ENCODE measurements at places on chromosomes 7 and 10.

DNA sequence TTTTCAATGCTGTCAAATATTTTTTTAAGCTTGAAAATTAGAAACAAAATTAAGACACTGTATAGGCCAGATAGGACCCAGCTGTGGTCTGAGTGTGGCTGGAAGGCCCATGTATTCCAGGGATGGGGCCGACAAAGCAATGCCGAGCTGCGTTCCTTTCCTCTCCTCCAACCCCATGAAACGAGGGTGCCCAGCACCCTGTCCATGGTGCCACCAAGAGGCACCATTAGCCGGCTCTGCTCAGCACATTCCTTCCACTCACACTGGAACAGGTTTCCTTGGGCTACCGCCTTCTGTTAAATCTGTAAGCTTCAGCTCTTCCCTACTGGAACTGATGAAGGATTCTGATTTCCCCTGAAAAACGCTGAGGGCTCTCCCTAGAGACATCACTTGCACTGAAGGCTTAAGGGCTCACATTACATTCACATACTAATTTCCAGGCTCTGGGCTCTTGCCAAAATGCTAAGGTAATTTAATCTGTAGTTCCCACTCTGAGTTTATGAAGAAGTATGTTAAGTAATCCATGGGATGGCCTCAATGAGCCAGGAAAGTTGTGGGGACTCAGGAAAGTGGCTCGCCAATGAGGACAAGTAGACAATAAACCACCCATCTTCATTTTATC lies 73.7 kb upstream of the CAMK2B start:
- DNase-seq, result no peak

GRCh38 chr7:116591202-116592040 lies 66.6 kb downstream of the CAV1 start:
- no peak for DNase-seq

DNA sequence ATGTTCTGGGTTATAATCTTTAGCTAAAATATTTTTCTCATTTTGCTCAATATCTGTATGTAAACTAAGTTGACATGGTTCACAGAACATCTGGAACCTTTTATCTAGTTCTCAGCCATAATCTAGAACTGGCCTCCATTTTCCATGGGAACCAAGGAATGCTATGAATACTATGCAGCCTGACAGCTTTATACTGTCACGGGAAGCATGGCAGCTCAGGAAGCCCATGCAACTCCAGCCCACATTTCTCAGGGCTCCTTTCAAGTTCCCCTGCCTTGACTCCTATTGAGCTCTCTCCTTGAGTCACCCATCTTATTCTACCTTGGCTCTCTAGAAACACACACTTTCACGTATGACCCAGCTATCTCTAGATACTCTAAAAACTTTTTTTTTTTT lies 36.6 kb upstream of the PRKAR2B start:
- DNase-seq, result no peak

- no peak for DNase-seq
Observed at GRCh38 chr7:82595176-82595575, 151.6 kb upstream of the CACNA2D1 start.

DNA sequence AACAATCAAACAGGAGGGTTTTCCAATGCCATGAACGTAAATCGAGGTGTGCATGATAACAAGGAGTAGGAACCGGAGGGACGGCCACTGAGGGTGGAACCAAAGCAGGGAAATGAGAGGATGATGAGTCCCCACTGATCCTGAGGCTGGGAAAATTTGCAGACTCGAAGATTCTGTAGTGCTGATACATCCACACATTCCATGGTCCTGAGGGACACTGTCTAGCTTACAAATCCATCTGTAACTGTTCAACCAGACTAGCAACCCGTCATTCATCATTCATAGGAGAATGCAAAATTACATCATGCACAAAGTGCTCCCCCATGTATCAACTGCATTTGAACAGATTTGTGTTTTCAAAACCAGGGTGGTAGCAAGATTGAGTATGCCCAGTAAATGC lies 189.7 kb downstream of the PTPRN2 start:
- DNase-seq, result no peak

DNA sequence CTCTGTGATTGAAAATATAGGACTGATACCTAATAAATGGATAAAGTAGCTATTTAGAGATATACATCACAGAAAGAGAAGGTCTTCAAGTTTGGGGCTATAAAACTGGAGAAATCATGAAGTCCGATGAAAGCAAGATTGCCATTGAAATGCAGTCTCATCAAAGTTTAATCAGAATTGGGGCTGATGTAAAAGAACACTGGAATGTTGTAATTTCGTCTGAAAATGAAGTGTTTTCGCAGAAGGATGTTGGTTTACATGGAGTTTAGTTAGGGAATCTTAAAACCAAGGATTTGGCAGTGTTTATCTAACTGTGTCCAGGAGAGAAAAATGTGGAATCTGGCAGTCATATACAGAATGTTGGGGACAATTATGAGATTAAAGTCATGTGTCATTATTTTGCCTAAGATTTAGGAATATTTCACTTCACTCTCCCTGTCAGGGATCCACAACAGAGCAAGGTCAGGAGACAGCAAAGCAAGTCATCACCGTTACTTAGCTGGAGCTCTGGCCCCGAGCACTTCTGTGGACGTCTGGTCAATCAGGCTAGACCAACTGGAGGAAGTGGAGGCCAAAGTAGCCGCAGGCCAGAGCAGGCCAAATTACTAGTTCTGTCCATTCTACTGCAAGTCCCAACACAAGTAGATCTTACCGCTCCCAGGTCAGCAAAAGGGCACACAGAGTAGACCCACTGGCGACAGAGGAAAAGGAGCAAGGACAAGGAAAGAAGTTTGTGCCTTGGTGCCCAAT lies 37.0 kb downstream of the EPDR1 start:
- DNase-seq, result no peak

- DNase-seq, result no peak
Observed at GRCh38 chr10:79905322-79906314, 43.3 kb downstream of the SFTPD start.

GRCh38 chr10:96043893-96044715 lies 721 bp downstream of the CCNJ start:
- DNase-seq, result peak; percentile 59

GRCh38 chr7:46173476-46174195 lies 252.6 kb upstream of the IGFBP3 start:
- DNase-seq, result no peak

DNA sequence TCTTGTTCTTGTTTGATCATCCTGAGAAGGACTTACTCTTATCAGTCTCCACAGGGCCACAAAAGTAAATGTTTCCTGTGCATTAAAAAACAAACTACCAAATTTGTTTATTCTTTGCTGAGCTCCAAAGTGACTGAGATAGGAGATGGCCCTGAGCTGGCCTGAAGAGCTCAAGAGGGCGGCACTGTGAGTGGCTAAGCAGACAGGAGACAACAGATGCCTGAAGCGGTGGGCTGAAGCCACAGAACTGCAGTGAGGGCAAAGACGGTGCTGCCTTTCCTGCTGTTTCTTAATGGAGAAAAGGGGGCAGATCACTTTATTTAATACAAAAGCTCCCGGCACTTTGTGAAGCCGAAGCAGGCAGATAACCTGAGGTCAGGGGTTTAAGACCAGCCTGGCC lies 379.6 kb downstream of the ARL4A start:
- DNase-seq, result no peak

GRCh38 chr7:7693881-7694280 lies 24.5 kb downstream of the RPA3 start:
- no peak for DNase-seq

- DNase-seq, result no peak
Observed at GRCh38 chr7:101186844-101187428, 6.8 kb upstream of the NAT16 start.

GRCh38 chr10:34746094-34746493 lies 69.0 kb downstream of the PARD3 start:
- no peak for DNase-seq

GRCh38 chr10:11907914-11908313 lies 84.8 kb downstream of the PROSER2 start:
- no peak for DNase-seq

- DNase-seq, result no peak
Observed at GRCh38 chr10:106661767-106662140, 502.8 kb downstream of the SORCS1 start.

- no peak for DNase-seq
Observed at GRCh38 chr7:127383123-127383835, 9.2 kb downstream of the ZNF800 start.

- DNase-seq, result no peak
Observed at GRCh38 chr10:43707770-43708169, 59.1 kb upstream of the ZNF32 start.

GRCh38 chr10:26755443-26755903 lies 58.0 kb downstream of the PDSS1 start:
- DNase-seq, result no peak

- DNase-seq, result no peak
Observed at GRCh38 chr7:142711196-142711595, 38.1 kb upstream of the PRSS1 start.

GRCh38 chr7:153567426-153567825 lies 484.8 kb upstream of the DPP6 start:
- DNase-seq, result no peak

GRCh38 chr7:1121476-1121875 lies 33.6 kb downstream of the GPER1 start:
- no peak for DNase-seq

DNA sequence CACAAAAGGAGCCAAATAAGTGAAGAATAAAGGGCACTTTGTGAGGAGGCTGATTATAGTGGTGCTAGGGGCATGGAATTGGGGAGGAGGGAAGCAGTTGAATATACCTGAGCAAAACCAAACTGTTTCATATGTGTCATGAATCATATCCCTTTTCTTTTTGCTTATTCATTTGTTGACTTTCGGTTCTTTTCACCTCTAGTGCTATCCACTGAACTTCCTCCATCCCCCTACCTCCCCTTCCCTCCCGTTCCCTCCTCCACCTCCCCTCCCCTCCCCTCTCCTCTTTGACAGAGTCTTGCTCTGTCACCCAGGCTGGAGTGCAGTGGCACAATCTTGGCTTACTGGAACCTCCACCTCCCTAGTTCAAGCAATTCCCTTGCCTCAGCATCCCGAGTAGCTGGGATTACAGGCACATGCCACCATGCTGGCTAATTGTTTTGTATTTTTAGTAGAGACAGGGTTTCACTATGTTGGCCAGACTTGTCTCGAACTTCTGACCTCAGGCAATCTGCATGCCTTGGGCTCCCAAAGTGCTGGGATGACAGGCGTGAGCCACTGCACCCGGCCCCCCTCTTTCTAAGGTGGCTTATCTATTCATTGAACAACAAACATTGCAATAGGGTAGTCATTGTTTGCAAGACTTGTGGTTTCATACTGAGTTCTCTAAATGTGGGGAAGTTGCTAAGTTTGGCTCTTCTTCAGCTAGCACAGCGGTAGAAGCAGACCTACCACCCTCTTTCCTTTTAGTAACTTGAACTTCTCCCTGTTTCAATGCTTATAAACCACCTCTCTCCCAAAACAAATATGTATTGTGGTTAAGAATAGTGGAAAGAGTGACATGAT lies 150.4 kb upstream of the PRPS1L1 start:
- no peak for DNase-seq

DNA sequence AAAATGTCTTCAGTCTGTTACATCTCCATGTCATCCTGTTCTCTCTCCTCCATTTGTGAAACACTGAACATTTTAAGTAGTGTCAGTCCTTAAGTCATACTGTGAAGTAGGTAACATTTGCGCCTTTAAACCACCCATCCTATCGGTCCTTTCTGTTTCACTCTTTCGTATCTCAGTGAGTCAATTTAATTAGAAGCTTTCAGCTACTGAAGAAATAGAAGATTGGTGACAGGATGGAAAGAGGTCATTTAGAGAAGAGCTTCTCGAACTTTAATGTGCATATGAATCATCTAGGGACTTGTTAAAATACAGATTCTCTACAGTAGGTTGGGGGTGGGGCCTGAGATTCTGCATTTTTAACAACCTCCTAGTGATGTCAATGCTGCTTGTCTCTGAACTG lies 113.4 kb downstream of the SRI start:
- DNase-seq, result no peak

- DNase-seq, result no peak
Observed at GRCh38 chr10:117094856-117095255, 43.2 kb downstream of the VAX1 start.

DNA sequence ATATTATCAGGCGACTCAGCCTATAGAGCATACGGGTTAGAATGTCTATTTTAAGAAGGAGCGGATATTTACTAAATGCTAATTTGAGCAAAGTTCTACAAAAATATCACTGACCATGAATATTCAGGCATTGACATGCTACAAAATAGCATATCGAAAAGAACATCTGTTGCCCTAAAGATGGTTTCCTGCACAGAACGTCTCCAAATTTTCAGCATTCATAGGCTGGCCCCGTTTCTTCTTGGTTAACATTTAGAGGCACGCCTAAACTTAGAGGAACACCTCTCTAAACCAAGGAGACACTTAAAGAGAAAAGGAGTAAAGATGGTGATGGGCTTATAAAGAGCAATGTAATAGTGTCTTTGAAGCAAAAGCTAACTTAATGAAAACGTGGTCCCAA lies 1.3 kb upstream of the MINPP1 start:
- DNase-seq, result no peak

DNA sequence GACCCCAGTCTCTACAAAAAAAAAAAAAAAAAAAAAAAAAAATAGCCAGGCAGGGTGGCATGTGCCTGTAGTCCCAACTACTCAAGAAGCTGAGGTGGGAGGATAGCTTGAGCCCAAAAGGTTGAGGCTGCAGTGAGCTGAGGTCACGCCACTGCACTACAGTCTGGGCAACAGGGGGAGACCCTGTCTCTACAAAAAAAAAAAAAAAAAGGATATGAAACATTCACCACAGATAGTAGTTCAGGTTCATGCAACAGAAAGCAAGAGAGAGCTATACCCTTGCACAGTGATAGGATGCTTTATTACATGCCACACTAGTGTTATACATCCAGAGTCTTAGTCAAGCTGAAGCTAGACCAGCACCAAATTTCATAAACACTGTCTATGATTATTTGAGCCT lies 148.4 kb upstream of the KAT6B start:
- DNase-seq, result no peak

DNA sequence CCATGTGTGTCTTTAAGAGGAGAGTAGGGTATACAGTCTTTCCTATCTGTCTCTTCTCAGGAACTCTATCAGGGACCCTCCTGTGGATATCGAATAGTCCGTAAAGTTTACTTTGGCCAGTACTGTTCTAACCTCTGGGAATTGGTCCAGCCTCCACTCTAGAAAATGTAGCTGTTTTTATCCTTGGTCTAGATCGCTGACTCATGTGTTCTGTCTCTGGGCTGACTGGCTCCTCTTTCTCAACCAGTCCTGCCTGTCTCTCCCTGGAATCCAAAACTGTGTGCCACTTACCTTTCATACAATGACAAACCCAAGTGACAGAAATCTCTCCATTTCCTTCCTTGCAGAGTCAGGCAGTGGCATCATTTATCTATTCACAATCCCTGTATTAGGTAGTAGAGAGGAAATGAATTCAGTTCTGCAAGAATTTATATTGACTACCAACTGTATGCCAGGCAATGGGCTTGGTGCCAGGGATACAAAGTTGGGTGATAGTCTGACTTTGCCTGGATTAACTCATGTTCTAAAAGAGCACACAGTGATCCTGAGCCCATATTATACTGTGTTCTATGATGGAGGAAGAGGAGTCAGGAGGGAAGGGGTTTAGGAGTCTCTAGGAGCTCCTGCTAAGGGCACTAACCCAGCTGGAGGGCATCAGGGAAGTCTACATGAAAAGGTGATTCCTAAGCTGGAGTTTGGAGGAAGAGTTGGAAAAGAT lies 232.7 kb downstream of the LRMDA start:
- no peak for DNase-seq

GRCh38 chr10:97898429-97898828 lies 48.8 kb downstream of the GOLGA7B start:
- no peak for DNase-seq

- DNase-seq, result peak; percentile 20
Observed at GRCh38 chr10:58291538-58292174, 22.7 kb downstream of the CISD1 start.
